ENCODE measurements at places on chromosomes 7 and 10. TPM values are rescaled to one million over a fixed set of nuclear protein-coding genes. Genes with fewer than 3 reads are reported as not detected.

DNA sequence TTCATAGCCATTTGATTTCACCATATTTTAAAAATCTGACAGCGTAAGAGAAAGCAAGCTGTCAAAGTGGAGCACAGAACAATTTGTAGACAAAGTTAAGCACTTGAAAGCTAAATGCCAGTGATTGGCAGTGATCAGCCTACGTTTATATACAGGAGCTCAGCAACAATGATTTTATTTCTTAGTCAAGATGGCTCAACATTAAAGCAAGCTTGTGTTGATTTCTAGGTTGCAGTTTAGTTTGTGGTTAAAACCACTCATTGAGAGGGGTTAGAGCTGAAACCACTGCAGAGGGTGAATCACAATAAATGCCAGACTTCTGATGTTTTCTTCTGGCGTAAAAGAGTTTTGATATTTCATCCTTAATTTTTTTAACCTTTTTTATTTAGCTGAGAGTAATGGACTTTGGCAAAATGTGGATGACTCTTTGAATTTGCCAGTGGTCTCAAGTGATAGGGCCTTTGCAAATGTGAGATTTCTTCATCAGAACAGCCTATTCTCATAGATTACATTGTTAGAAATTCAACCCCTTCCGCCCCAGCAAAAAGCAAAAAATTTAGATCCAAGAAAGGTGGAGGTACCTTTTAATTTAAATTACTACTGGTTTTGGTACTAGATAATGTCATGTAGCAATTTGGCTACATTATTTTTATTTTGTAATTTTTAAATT lies 73.8 kb downstream of the SHOC2 start:
- DNase-seq, result no peak

GRCh38 chr7:30584415-30584814 lies 10.3 kb upstream of the GARS1 start:
- DNase-seq, result no peak

DNA sequence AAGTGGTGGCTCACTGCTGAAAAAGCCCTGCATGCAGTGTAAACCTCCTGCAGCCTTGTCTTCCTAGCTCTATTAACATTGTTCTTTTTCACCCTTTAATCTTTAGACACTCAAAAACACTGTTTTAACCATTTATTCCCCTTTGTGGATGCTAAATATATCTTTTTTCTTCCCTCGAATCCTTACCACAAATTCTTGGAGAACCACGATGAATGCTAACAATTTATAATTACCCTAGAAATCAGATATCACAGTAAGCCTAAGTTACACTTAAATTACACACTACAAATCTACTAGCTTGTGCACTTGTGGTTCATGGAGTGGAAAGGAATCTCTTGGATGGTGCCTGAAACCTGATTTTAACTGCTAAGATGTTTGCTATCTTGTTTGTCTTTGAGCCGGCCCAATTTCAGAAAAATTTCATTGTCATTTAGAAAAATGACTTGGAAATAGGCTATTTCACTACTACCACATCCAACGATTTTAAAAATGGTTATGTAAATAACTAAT lies 125.1 kb upstream of the NOBOX start:
- no peak for DNase-seq

DNA sequence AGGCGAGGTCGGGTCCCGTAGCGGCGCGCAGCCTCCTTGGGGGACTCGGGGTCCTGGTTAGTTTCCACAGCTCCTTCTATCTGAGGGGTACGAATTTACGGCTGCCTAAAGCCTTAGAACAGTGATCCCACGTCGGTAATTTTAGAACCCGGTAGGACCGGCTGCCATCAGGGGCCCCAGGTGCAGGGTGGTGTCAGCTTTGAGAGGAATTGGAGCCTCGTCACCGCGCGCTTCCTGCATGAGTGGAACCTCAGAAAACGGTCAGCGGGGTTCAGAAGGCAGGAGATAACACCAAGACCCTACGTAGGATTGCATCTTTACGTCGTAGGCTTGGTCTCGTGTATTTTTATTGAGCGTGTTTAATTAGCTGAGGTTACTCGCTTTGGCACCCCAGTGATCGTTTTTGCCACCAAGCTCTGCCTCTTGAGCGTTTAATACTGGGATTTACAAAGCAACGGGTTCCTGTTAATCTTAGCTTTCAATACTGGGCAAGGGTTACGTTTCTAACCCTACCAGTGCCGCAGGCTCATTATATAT lies 443 bp downstream of the RNF32 start:
- DNase-seq, result no peak

DNA sequence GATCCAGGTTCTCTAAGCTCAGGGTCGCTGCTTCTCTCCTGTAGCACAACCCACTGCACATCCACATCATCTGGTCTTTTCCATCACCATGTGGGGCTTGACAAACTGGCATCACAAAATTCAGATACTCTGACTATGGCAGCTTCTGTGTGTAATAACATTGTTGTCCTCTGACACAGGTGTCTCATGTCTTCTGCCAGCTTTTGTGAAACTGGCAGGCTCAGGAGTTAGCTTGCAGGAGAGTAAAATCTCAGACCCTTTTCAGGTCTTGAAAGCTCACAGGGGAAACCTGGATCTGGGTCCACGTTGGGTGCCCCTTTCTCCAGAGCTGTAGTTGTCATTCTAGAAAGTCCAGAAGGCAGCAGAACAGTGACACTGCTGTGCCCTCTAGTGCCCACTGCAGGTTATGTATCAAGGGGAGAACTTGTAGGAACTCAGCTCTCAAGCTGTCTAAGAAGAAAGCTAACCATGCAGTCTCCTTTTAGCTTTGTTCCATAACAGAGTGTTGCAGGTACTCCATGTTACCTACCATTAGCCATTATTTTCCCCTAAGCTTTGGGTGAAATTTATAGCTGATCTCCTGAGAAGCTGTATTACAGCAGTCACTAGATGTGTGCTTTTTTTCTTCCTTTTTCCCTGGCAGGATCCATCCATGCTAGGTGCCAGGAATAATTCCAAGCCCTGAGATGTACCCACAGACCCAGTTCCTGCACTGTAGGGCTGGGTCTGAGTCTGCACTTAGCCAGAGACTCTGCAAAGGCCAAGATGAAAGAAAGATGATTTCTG lies 102.7 kb downstream of the ZNF248 start:
- DNase-seq, result peak; percentile 45

DNA sequence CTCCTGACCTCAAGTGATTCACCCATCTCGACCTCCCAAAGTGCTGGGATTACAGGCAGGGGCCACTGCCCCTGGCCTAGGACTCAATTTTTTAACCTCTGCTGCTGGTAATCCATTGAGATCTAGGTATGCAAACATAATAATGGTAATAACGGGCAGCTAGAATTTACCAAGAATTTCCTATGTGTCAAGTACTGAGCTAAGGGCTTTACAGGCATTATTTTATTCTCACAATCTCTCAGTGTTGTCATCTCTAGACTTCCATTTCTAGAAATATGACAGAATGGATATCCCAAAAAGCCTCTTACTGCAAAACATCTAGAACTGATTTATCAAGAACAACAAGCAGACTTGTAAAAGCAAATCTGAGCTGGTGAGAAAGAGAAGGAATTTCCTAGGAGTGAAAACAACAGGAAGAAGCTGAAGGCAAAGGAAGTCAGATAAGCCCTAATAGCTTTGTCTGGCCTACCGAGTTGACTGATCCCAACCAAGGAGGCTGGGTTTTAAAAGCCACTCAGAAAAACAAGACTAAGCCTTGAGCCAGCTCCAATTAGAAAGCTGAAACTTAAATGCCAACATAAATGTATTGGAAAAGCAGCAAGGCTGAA lies 70.6 kb downstream of the CCDC71L start:
- no peak for DNase-seq

DNA sequence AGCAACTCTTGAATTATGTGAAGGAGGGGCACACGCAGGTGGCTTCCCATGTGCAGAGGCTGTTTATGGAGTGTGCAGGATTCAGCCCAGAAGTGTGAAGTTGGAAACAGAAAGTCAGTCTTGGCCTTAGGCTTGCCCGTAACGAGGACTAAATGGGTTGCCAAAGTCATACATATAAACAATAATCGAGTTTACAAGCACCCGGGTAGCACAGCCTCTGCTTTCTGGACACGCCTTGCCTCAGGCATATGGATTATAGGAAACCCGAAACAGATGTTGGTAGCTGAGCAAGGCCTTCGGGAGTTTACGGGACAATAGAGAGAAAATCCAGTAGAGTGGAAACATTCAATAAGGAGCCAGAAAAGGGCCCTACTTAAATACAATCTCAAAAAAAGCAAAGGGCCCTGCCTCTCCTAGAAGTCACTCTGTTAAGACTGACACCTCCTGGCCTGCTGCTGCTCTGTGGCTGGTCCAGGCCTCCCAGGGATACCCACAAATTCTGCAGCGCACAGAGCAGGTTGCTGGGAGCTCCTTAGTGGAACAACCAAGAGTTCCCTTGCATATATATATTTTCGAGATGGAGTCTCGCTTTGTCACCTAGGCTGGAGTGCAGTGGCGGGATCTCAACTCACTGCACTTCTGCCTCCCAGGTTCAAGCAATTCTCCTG lies 48.5 kb downstream of the SMKR1 start:
- DNase-seq, result no peak

GRCh38 chr10:132987671-132988571 lies 45.6 kb upstream of the CFAP46 start:
- DNase-seq, result no peak

GRCh38 chr10:78572565-78572964 lies 496.2 kb upstream of the ZMIZ1 start:
- DNase-seq, result no peak

DNA sequence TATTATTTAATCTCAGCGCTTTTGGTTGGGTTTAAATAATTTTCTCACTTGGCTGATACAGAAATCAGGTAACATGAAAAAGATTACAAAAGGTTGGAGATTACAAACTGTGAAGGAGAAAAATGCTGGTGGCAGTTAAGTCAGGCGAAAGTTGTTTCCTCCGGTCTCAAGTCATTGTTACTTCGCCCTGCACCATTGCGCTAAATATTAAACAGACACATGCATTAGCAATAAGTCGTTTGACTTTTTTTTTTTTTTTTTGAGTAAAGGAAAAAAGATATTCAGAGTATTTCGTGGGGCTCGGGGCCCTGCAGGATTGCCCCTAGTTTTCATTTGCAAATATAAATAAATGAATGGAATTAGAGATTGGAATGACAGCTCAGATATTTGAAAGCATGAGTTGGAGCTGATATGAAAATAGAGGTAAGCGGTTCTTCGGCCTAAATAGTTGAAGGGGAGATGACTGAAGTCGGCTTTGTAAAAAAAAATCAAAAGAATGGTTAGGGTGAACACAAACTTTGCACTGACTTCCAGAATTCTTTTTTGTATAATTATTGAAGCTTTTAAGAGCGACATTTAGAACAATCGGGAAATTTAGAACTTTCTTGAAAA lies 914 bp downstream of the SDHAF3 start:
- no peak for DNase-seq

DNA sequence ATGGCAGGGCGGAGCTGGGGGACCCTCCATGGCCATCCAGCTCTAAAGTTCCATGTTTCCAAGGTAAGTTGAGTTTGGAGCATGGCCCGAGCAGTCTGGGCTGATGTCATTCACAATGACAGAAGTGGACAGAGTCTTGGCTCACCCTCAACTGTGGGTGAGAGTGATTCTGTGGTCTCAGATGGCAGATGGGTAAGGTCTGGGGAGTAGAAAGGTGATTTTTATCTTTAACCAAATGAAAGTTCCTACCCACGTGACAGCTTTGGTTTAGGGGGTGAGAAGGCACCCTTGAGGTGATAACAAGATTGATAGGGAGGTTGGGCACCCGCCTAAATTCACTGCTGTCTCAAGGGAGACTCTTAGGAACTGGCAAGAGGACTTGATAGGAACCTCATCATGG lies 57.6 kb upstream of the PDZD8 start:
- no peak for DNase-seq

DNA sequence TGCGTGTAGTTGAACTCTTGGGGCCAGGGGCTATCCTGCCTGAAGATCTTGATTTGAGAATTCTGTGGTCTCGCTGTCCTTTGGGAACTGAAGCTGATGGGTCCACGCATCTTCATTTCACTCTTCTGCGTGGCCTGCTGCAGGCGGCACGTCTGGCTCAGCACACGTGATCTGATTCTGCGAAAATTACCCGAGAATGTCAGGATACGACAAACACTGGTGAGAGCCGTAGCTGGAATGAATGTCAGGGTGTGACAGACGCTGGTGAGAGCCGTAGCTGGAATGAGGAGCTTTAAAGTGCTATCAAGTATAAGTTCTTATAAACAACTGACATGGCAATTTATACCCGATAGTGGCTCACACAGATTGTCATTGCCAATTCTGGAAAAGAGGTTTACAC lies 44.6 kb upstream of the CFAP46 start:
- DNase-seq, result no peak

DNA sequence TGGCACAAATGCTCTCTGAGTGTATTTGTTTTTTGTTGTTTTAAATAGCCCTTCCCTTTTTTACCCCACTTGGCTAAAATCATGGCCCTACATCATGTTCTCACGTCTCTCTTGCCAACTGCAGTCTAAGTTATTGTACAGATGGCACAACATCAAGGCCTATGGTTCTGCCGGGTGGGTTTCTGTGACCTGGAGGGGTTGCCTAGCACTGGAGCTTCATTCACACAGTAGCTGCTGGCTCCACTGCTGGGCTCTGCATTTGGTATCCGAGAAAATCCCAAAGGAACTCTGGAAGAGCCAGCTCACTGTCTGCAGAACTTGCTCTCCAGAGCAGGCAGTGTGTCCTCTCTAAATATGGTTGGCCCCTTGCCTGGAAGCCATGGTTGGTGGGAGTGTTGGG lies 120.6 kb downstream of the LRRC4 start:
- DNase-seq, result no peak

- no peak for DNase-seq
Measured at GRCh38 chr10:3537518-3537917, 247.5 kb downstream of the KLF6 start.

DNA sequence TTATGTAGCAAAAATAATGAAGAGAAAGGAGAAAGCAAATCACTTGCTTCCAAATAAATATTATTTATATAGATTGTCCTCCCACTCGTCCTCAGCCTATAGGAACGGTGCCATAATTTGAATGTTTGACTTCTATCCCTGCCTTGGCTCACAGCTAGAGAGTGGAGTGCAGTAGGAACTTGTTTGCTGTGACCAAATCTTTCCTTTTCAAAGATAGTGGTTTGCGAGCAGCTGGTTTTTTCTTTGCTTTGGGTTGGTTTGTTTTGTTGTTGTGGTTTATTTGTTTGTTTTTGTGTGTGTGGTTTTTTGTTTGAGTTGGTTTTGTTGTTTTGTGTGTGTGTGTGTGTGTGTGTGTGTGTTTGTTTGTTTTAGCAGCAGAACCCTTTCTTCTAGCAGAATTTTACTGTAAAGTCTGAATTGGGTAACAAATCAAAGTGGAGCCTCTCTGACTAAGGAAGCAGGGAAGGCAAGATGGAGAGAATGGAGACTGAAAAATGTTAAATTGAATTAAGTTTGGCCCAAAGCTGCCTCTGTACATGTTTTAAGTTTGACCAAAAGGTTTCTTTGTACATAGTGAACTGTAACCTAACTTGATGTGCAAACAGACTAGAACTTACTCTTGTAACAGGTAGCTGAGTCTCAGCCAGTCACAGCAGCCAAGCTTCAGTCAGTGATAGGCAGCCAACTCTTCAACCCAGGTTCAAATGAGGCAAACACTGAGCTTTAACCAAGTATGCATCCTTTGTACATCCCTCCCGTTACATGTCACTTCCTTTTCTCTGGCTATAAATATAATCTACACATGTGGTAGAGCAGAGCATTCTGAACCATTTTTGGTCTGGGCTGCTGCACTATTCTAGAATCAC lies 149.5 kb upstream of the LRGUK start:
- DNase-seq, result no peak

PPP1R3A gene
- total RNA-seq, result not detected

CCZ1B gene
- 27.6 TPM for total RNA-seq

CRHR2 gene
- 0.19 TPM for total RNA-seq

ELMO1 gene
- total RNA-seq, result 27.0 TPM

TMEM229A gene
- 0.06 TPM for total RNA-seq
